ENCODE measurements at places on chromosomes 6 and 20. TPM values are rescaled to one million over a fixed set of nuclear protein-coding genes. Genes with fewer than 3 reads are reported as not detected.

IRAK1BP1 gene
- total RNA-seq = 3.7 TPM

DNA sequence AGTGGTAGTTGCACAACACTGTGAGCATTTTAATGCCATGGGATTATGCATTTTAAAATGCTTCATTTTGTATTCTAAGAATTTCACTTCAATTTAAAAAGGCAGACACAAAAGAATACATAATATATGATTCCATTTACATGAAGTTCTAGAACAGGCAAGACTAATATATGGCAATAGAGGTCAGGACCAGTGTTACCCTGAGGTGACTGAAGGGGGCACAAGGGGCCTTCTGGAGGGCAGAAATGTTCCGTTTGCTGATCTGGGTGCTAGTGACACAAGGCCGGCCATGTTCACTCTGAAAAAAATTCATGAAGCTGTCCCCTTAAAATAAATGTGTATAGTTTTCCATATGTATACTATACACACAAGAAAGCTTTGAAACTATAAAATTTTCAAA is 28.5 kb downstream of the TASP1 start:
- DNase-seq = no peak

DNA sequence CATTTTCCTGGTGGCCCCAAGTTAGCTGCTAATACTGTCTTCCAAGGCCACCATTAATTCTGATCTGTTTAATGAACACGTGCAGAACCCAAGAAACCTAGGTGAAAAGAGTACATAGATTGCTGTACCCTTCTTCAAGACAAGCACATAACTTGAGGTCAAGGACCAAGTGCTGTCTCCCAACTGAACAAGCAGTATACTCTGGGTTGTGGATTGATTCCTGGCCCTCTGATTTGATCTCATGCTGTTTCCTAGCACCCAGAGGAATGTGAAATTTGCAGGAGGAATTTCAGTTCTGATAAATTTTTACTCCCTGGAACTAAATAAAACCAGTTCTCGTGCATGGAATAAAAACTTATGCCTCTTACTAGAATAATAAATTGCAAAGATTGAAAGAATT is 75.6 kb downstream of the MTFR2 start:
- DNase-seq = no peak

CUL9 gene
- 11.1 TPM for total RNA-seq

HDGFL1 gene
- total RNA-seq = not detected

GRCh38 chr6:38636027-38636426 is 3.7 kb downstream of the BTBD9 start:
- no peak for DNase-seq

TRIM40 gene
- total RNA-seq = not detected

LHFPL5 gene
- not detected for total RNA-seq

- DNase-seq = peak; percentile 80
These were observed 93.9 kb upstream of the OGFRL1 start for GRCh38 chr6:71194724-71195123.

- DNase-seq = no peak
These were observed 17.6 kb upstream of the HLA-A start for GRCh38 chr6:29924731-29925130.

Measured in astrocyte (in vitro differentiated cells and primary cell).